WTC11 (cell line): ENCODE measurements at places on chromosomes 5 and 9.

DNA sequence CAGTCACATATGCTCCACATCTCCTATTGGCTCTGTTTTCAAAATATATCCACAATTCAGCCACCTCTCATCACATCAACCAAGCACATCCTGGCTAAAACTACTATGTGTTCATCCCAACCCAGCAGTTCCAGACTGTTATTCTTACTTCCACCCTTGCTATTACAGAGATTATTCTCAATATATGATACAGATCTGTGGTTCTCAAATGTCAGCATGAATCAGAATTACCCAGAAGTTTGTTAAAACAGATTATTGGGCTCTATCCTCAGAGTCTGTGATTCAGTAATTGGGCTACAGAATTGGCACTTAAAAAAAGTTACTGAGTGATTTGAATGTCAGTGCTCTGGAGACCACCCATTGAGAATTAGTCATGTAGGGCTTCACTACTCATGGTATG, 78.8 kb upstream of the IZUMO3 start:
- DNase-seq = no peak

DNA sequence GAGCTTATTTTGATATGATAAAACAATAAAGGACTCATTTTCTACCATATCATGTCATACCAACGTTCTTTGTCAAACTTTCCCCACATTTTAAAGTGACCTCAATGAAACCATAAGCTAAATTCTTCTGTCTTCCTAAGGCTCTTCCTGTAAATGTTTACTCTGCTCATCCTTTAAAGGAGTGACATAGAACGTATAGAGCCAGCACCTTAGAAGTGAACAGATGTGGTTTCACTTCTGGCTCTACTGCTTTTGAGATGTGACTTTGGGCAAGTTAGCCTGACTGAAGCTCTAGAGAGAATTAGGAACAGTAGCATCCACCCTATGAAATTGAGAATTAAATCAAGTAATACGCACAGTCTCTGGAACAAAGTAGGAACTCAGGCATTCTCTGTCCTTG, 24.1 kb downstream of the SAR1B start:
- no peak for DNase-seq

DNA sequence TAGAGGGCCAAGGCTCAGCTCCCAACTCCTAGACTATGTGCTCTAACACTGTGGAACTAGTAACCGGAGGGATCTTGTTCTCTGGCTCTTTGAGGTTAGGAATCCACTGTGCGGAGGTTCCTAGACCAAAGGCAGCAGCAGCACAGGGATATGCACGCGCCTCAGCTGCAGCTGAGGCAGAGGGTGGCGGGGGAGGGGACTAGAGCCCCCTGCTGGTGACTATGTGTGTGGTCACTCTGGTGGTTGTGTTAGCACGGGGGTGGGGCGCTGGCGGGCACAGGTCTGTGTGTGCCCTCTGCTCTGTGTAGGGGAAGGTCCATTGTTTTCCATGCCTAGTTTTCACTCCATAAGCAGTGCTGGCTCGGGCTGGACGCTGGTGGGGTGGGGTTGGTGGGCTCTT, 458.0 kb upstream of the IZUMO3 start:
- DNase-seq = peak; percentile 74

DNA sequence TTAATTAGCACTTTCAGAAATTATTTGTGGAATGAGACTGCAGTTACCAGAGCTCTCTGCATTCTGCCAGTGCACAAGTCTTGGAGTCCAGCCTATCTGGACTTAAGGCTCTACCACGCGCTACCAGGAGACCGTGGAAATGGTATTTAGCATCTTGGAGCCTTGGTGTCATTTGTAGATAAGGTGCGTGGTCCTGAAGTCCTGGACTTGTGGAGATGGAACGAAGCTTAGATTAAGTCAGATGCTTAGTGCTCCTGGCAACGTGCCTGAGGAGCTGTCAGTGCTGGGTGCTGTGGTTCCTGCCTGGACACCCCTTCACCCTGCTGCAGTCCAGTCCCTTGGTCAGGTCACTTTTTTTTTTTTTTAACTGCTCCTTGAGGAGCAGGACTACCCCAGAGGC, 59.7 kb downstream of the RCL1 start:
- no peak for DNase-seq

- DNase-seq = no peak
Measured at GRCh38 chr5:150490296-150490669, 17.6 kb upstream of the NDST1 start.

- DNase-seq = peak; percentile 74
Measured at GRCh38 chr9:37034305-37034937, 353 bp upstream of the PAX5 start.

GRCh38 chr5:40367255-40367654, 312.5 kb upstream of the PTGER4 start:
- no peak for DNase-seq

DNA sequence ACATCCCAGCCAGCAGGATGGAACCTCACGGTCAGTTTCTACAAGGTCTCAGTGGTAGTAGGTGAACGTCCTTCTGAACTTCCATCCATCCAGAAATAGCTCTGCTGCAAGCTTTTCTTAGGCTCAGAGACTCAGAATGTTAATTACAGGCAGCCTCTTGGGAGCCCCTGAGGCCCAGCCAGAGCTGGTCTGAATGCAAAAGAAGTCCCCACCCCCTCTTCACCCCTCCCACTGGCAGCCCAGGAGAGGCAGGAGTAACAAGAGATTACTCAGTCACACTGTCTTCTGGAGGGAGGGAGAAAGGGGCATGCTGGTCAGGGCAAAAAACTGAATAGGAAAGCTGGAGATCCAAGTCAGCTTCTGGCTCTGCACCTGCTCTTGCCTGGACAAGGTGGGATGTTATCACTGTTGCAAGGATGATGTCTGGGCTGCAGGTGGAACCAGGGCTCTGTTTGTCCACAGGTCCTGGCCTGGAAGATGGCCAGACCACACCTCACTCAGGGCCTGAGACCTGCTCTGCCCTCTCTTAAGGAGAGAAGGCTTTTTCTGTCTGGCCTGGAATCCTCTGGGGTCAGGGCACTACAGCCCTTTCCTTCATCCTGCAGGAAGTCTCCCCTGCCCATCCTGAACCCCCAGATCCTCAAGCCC, 9.1 kb downstream of the ENHO start:
- peak; percentile 72 for DNase-seq

- DNase-seq = no peak
Measured at GRCh38 chr5:145554399-145554798, 280.7 kb downstream of the PRELID2 start.

GRCh38 chr5:16051246-16051755, 128.3 kb downstream of the MARCHF11 start:
- DNase-seq = no peak

GRCh38 chr9:129646252-129646651, 4.3 kb upstream of the ASB6 start:
- no peak for DNase-seq

DNA sequence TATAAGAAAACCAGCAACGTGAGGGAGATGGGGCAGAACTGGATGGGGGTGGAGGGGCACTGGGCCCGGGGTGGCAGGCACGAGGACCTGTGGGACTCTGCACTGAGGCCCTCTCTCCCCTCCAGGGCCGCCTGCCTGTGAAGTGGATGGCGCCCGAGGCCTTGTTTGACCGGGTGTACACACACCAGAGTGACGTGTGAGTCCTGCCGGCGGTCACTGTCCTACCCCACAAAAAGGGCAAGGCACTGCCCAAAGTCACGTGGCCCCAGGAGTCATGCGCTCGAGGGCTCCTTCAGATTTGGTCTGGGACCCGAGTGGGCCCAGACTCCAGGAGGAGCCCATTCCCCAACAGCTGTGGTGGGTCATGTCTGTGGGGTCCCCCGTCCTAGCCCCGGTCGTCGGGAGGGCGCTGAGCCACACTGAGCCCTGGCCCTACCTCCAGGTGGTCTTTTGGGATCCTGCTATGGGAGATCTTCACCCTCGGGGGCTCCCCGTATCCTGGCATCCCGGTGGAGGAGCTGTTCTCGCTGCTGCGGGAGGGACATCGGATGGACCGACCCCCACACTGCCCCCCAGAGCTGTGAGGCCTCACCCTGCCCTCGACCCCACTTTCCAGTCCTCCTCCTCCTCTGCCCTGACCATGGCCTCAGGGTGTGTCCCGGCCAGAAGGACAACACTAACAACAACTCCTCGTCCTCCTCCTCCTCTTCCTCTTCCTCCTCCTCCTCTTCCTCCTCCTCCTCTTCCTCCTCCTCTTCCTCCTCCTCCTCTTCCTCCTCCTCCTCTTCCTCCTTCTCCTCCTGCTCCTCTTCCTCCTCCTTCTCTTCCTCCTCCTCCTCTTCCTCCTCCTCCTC, 9.7 kb downstream of the FGFR4 start:
- no peak for DNase-seq

- DNase-seq = peak; percentile 55
Measured at GRCh38 chr5:150138551-150139265, 16.9 kb downstream of the PDGFRB start.

- no peak for DNase-seq
Measured at GRCh38 chr9:18979367-18979766, 53.6 kb downstream of the SAXO1 start.

GRCh38 chr5:61901997-61902396, 404.0 kb upstream of the KIF2A start:
- no peak for DNase-seq

GRCh38 chr5:2239201-2239910, 356.6 kb upstream of the IRX4 start:
- no peak for DNase-seq

- no peak for DNase-seq
Measured at GRCh38 chr5:39160576-39161213, 58.7 kb downstream of the FYB1 start.

- DNase-seq = no peak
Measured at GRCh38 chr5:84016085-84016484, 295.4 kb upstream of the HAPLN1 start.

DNA sequence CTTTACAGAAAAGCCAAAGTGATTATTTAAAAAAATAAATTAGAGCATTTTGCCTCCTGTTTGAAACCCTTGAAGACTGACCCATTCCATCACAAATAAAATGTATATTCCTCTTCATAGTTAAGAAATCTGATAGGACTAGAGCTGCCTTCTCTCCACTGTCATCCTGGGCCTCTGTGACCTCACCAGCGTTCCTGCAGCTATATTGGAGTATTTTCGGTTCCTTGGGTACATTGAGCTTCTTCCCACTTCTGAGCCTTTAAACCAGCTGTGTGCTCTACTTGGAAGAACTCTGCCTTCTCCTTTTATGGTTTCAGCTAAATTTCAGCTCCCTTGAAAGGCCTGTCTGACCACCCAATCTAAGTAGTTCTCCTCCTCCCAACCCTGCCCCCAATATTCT, 99.1 kb upstream of the ABCA1 start:
- DNase-seq = no peak

- no peak for DNase-seq
Measured at GRCh38 chr5:143031781-143032580, 261.8 kb downstream of the ARHGAP26 start.
